ENCODE measurements at places on chromosomes 7 and 10.

- no peak for DNase-seq
Measured at GRCh38 chr7:65609131-65609530, 235.5 kb downstream of the ZNF92 start.

GRCh38 chr7:149147752-149148653, 750 bp downstream of the ZNF398 start:
- DNase-seq, result peak; percentile 51

- peak; percentile 82 for DNase-seq
Measured at GRCh38 chr10:92965314-92965713, 95.3 kb upstream of the CYP26C1 start.

DNA sequence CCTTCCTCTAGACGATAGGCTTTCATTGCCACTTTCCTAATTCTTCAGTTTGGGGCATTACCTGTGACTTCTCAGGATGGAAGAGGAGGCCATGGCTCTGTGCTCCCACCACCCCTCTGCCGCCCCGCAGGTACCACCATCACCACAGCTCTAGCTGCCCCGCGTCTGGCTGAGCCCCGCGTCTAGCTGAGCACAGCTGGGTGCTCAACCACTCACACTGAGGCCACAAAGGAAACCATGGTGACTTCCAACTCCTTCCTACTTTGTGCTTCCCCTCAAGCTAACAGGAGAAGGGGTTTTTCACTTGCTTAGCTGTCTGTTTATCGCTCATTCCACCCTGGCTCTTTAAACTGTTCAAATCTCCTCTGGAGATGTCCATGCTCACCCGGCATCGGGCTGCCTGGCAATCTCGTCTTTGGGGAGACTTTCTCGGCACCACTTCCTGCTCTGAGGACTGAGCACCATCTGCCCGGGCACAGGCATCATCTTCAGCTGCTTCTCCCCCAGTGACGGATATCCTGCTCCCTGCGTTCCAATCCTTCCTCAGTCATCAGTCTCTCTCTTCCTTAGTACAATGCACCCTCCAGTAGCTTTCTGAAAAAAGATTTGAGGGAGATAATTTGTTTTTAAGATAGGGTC, 59.4 kb downstream of the MAD1L1 start:
- no peak for DNase-seq

DNA sequence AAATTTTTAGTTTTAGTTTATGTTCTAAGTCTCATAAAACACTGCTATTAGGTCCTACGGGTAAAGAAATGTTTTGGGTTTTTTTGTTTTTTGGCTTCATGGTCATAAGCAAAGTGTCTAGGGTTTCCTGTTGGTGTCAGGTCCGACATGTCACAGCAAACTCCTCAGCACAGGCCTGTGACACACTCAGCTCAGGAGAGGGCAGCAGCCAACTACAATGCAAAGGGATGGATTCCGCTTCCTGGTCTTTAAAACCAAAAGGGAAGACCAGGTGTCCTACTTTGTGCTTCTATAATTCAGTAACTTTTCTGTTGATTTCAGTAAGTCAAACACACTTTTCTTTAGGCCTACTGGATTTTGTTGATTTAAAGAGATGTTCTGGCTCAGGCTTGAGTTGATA, 83.8 kb upstream of the MACROH2A2 start:
- DNase-seq, result peak; percentile 6

- peak; percentile 21 for DNase-seq
Measured at GRCh38 chr10:75972491-75973276, 541.3 kb downstream of the LRMDA start.

- no peak for DNase-seq
Measured at GRCh38 chr7:96648784-96649183, 60.9 kb downstream of the SEM1 start.

DNA sequence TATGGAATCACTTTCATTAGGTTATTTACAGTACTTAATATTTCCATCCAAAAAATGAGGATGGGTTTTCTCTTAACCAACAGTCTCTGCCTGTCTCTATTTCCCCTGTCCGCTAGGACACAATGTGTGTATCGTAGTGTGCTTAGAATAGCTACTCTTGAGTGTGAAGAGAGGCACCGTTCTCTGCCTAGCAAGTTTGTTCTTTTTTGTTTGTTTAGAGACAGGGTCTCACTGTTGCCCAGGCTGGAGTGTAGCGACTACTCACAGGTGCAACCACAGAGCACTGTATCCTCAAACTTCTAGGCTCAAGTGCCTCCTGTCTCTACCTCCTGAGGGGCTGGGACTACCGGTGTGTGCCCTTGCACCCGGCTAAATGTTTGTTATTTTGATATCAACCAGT, 121.9 kb downstream of the ANK3 start:
- DNase-seq, result no peak

- DNase-seq, result no peak
Measured at GRCh38 chr7:156962897-156963296, 13.4 kb downstream of the NOM1 start.

DNA sequence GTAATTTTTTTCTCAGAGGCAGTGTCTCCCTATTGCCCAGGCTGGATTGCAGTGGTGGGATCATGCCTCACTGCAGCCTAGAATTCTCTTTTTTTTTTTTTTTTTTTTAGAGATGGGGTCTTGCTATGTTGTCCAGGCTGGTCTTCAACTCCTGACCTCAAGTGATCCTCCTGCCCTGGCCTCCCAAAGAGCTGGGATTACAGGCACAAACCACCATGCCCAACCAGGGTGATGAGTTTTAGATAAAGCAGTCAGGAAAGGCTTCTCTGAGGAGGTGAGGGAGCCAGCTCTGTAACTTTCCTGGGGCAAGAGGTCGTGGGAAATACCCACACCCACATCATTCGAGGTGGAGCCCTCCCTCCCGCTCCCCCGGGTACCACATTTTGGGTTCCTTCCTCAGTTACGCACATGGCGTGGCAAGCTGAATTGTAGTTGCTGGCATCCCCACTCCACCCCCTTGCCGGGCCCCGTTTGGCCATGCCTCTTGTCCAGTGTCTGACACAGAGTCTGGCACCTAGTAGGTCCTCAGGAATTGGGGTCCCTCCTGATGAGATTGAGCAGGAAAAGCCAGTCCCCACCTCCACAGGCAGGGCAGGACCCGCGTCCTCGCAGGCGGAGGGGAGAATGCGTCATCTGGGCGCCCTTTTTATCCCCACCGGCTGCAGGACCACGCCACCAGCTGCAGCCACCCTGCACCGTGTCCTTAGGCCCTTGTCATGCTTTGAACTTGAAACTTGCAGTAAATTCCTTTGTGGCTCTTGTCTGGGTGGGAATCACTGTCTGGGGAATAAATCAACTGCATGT, 43.4 kb downstream of the CLIP2 start:
- no peak for DNase-seq

Data from OCI-M1 (cell line).